Body of pancreas (tissue), 4 donors: ENCODE measurements at places on chromosomes 6 and 20. TPM values are rescaled to one million over a fixed set of nuclear protein-coding genes. Genes with fewer than 3 reads are reported as not detected.

GRCh38 chr20:1299522-1299921, 29.4 kb downstream of the SDCBP2 start:
- DNase-seq: no peak

Gene MAP7
- 28.7 TPM for total RNA-seq

Gene IRAK1BP1
- total RNA-seq: 6.9 TPM

GRCh38 chr6:126153661-126154060, 167.3 kb downstream of the TRMT11 start:
- DNase-seq: no peak

Gene ADGB
- total RNA-seq: not detected

- no peak for DNase-seq
Observed at GRCh38 chr6:36703982-36704381, 6.4 kb downstream of the RAB44 start.

Gene PLN
- total RNA-seq: 0.99 TPM

DNA sequence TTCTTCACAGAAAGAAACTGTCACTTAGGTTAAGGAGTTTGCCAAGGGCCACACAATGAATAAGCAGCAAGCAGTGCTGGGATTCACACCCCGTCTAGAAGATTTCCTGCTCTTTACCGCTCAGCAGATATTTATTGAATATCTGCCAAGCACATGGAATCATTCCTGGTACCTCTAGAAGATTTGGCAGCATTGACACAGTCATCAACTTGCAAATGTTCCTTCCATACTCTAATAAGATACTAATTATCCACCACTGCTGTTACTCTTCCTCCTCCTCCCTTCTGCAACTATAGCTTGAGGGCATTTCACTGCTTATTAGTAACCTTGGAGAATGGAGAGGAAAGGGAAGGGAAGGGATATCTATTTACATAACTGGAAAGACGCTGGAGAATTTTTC, 13.0 kb downstream of the MOXD1 start:
- no peak for DNase-seq

GRCh38 chr20:13758884-13759283, 25.8 kb downstream of the ESF1 start:
- no peak for DNase-seq

Gene PACSIN1
- 0.52 TPM for total RNA-seq

DNA sequence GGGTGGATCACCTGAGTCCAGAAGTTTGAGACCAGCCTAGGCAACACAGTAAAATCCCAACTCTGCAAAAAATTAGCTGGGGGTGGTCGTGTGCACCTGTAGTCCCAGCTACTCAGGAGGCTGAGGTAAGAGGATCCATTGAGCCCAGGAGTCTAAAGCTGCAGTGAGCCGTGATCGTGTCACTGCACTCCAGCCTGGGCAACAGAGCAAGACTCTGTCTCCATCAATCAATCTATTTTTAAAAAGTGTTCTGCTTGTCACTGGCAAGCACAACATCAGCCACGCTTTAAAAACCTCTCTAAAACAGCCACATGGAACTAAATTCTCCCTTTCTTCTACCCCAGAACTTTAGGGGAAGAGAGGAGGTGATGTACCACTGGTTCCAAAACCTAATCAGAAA, 131.6 kb upstream of the RREB1 start:
- DNase-seq: no peak

Gene OTOR
- total RNA-seq: not detected

DNA sequence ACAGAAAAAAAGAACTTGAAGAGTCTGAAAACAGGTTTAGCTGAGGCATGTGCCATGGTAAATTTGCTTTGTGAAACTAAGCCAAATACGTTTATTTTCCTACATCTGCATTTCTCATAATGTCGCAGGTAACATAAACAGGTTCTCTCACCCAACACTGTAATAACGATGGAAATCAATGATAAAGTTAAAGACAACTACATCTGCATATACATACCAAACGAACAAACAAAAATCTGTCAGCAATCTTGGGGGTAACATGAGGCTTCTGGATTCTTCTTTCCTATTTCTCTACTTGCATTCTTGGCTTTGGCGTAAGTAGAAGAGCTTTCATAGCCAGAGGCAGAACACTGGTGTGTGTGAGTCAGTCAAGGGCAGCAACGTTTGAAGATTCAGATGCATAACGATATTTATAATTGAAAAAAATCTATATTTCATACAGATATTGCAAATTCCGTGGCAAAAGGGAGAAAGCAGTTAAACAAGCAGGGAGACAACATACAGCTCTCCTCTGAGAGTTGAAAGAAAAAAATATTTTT, 195.1 kb downstream of the EDN1 start:
- DNase-seq: no peak

Gene PAK5
- 0.52 TPM for total RNA-seq

DNA sequence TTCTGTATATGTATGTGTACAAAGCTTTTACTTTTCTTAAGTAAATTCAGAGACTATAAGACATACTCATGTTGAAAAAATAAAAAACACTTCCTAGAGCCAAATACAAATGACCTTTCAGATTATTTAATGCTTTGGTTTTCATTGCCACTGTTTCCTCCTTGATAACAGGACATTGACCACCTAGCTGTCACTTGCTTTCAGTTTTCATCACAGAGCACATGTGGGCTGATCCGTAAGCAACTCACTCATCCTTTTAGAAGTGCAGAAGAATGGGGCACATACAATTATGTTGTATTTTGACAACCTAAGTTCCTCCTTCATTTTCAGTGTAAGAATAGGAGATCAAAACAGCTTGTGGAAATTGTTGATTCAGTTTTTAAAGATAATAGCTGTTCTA, 6.2 kb downstream of the ZBTB2 start:
- DNase-seq: no peak

GRCh38 chr6:169235286-169235685, 18.4 kb downstream of the THBS2 start:
- no peak for DNase-seq

GRCh38 chr6:100035873-100036653, 42.0 kb upstream of the MCHR2 start:
- no peak for DNase-seq

DNA sequence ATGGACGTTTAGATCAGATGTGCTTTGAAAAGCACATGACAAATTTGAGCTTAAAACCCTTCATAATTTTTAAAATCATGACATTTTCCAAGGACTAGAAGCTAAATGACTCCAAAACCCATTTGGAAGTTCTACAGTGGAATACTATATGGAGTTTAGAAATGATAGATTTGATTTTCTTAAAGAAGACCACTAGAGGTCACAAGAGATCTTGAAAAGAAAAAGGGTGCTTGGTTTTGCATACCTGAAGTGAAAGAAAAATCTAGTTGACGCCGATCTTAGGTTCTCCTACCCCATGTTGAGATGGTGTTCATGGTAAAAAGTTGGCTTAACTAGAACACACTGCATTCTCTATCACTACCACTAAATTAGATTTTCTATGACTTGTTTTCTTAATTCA, 31.5 kb downstream of the CFAP61 start:
- no peak for DNase-seq

DNA sequence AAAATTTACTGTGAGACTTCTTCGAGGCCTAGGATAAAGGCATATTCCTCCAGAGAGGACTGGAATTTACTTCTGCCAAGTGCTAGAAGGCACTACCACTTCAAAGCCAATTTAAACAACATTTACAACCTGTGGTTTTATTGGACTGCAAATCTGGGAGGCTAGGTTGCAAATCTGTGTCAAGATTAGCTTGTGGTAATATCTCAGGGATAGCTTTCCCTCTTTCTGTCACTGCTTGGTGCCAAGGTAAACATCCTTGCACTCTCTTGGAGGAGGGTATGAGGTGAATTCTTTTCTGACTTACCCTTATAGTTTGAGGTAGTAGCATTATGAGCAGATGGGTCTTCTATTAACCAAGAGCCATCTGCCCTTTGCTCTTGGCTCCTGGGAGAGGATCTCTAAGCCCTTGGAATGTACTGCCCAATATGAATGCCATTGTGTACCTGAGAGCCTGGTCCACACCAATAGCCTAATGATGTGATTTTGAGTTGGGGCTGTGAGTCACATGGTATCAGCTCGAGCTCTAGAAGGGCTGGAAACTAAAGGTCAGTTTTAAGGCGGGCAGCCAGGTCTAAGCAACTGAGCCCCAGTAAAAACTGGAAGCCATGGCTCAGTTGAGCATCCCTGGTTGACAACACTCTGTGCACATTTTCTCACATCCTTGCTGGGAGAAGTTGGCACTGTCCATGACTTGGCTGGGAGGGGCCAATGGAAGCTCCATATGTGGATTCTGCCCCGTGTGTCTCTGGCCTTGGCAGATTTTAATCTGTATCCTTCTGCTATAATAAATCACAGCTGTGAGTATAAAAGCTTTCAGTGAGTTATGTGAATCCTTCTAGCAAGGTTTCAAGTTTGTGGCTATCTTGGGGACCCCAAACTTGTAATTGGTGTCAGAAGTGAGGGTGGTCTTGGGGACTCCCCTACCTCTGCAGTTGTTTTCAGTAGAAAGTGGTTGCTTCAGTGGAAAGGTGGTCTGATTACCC, 188.1 kb downstream of the UBE3D start:
- DNase-seq: no peak

Gene EPPIN
- not detected for total RNA-seq

Gene CRIP3
- not detected for total RNA-seq

DNA sequence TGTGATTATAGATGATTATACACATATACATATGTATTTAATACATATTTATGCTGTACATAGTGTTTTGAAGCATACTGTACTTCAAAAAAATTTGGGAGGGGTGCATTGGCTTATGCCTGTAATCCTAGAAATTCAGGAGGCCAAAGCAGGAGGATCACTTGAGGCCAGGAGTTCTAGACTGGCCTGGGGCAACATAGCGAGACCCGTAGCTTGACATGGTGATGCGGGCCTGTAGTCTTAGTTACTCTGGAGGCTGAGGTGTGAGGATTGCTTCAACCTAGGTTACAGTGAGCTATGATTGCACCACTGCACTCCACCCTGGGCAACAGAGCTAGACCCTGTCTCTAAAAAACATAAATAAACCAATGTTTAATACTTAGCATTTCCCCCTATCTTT, 1.6 kb upstream of the FAM110A start:
- no peak for DNase-seq

Gene PNRC1
- 179 TPM for total RNA-seq
